GM19239 (cell line): ENCODE measurements at places on chromosomes 16 and 17.

DNA sequence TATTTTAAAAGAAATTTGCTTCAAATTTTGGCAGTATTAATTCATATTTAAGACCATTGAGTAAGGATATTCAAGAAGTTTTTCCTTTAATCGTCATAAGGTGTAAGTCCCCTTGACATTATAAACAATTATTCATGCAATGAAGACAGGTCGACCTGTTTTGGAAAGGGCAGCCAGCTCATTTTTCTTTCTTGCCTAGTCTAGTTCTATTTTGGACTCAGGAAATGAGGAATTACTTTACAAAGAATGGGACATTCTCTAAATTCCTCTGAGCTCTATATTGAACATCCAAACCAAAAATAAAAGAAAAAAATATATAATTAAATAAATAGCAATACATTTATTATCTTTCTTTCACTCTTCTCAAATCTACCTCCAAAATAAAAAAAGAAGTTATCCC is 595.6 kb upstream of the KIF2B start:
- no peak for DNase-seq

DNA sequence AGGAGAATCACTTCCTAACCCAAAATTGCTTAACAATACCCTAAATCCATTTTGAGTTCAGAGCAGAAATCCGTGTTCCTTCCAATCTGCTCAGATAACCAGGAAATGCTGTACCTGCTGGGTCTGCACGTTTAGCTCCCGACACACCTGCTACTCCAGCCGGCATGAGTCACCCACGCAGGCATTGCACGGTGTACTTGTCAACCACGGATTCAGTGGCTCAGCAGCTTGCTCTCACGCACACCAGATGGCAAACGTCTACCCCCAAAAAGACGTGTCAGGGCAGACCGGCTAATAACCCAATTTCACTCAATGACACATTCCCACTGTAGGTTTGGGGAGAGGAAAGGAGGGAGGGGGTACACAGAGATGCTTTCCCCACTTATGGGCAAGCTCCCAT is 468.1 kb downstream of the SOX9 start:
- DNase-seq = no peak

DNA sequence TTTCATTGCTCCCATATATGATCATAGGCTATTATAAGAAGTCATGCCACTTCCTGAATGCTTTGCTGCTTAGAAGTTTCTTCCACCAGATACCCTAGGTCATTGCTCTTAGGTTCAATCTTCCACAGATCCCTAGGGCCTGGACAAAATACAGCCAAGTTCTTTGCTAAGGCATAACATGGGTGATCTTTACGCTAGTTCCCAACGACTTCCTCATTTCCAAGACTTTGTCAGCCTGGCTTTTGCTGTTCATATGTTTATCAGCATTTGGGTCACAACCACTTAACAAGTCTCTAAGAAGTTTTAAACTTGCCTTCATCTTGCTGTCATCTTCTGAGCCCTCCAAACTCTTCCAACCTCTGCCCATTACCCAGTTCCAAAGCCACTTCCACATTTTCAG is 20.1 kb upstream of the DLX3 start:
- DNase-seq = no peak

DNA sequence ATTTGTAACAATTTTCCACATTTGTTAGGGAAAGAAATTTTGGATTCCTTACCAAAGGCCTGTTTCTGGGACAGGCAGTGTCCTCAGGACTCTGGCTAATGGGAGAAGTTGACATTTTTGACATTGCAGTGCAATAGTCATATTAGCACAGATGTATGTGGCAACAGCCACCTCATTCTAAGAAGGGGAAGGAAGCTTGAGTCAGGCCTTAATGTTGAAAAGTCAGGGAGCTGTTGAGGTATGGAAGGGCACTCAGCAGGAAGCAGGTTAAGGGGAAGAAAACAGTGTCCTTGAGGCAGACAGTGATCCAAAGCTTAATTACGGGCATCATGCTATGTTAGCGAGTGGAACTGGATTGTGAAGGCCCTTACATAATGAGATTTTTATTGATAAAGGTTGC is 20.9 kb downstream of the AKTIP start:
- no peak for DNase-seq

- no peak for DNase-seq
Measured at GRCh38 chr17:19292377-19292711, 55.2 kb downstream of the EPN2 start.

GRCh38 chr16:85252461-85252860 is 140.2 kb upstream of the CIBAR2 start:
- no peak for DNase-seq

- no peak for DNase-seq
Measured at GRCh38 chr17:16652847-16653366, 743 bp downstream of the ZNF624 start.

GRCh38 chr16:31472709-31473203 is 804 bp downstream of the TGFB1I1 start:
- no peak for DNase-seq

DNA sequence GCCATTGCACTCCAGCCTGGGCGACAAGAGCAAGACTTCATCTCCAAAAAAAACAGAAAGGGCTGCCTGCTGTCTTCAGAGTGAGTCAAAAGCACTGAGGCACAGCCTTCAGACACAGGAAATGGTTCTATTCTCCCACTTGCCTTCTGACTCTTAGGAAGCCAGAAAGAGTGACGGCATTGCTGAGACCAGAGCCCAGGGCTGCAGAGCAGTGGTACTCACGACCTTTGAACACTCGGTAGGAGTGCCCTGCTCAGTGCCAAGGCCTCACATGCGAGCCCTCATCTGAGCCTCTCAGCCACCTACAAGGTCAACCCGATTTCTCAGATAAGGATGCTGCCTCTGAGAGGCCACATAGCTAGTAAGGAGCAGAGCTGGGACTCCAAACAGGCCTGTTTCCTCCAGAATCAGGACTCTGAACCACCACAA is 3.5 kb upstream of the ITGAE start:
- DNase-seq = peak; percentile 49

DNA sequence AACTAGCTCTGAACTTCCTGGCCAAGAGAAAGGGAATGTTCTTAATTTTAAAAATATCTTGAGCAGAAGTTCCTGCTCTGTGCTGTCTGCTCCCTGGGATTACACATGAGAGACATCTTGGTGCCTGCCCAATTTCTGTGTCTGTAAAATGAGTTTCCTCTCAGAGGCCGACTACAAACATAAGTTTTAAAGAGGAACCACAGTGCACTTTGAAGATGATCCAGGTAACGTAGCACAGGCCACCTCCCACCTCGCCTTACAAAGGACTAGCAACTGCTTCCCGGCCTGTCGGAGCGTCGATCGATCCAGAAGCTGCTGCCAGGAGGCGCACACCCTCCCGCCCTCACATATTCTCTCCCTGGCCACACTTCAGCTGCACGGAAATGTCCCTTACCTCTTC is 55.0 kb upstream of the ATP2A3 start:
- no peak for DNase-seq
